ENCODE measurements at places on chromosomes 5 and 9.
A peak's percentile ranks its signal among the peaks of the same experiment; 100 is the strongest.

- no peak for DNase-seq
Observed at GRCh38 chr9:133742251-133742650, 4.1 kb upstream of the SARDH start.

- no peak for DNase-seq
Observed at GRCh38 chr5:116598911-116599310, 24.3 kb upstream of the SEMA6A start.

DNA sequence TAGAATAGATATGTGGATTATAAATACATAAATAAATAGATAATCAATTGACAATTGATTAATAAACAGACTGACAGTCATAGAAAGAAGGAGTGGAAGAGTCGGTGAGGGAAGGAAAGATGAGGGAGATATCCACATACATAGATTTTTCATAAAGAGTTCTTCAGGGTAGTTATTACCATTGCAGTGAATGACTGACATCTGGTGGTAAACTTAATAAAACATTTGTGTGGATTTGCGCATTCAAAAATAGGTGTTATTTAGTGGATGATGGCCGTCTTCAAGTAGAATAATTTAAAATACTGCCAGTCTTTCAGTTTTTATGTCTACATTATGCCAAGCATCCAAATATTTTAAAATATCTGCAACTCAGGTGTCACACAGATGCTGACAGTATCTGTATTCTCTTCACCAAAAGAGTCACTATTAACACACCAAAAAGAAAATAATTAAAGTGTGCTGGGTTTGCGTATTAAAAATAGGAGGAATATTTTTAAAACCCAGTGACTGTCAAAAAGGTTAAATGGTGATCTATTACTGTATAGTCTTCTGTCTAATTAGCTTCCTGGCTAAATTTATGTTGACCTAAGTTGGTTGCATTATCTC lies 78.8 kb downstream of the GIN1 start:
- peak; percentile 58 for DNase-seq

DNA sequence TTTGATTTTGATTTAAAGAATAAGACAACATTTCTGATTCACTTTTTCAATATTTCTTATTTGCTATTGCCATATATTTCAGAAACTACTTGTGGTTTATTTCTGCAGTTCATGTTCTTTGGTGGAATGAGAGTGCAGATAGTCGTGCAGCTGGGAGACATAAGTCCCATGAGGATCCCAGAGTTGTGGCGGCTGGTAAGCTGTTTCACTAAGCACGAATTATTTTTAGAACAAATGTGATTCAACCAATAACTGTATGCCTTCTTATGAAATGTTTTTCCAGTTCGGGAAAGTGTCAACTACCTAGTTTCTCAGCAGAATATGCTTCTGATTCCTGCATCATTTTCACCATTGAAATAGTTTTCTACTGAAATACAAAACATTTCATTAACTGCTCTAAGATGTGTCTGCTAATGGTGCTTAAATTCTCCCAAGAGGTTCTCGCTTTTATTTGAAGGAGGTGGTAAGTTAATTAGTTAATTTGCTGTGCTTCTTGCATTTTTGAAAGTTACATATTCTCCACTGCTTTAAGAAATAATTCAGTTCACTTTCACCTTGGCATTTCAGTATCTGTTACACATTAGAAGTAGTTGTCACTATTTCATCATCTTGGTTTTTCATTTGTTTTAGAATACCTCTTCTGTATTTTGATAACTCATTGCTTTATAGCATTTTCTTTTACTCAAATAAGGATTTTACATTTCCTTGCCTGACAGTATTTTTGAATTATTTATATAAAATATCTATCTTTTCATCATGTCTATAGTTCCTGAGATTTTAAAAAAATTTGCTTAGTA lies 9.0 kb downstream of the NIPSNAP3B start:
- DNase-seq = no peak

DNA sequence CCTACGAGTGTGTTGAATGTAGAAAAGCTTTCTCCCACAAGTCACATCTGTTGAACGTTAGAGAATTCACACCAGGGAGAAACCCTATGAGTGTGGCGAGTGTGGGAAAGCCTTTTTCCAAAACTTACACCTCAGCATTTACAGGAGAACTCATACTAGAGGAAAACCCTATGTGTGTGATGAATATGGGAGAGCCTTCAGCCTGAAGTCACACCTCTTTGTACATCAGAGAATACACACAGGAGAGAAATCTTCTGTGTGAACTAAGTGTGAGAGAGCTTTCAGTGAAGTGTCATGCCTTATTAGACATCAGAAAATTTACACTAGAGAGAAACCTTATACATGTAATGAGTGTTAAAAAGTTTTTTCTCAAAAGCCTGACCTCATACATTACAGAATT lies 41.8 kb upstream of the GPX3 start:
- DNase-seq = no peak

DNA sequence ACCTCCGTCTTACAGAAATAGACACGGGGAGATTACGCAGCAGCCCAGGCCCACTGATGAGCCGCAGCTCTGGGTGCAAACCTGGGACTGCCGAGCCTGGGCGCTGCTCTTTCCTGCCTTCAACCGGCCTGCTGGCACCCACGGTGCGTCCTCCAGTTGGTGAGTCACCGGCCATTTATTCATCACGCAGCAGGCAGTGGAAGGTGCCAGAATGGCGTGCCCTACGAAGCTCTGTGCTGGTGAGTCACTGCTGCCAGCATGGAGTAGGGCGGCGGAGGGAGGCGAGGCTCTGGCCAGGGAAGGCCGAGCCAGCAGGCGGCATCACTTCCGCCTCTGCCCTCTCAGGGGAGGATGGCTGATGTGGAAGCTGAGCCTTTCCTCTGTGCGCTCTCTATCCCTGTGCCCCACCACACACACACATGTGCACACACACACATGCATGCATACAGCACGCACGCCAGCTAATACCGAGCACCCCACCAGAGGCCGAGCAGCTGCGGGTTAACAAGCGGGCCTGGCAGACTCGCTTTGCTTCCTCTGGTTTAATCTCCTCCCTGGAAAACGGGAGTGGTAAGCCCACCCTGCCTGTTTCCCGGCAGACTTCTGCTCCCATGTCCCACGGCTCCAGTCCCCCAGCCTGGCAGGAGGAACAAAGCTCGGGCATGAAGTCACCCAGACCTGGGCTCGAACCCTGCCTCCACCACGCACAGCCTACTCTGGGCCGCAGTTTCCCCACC lies 39.2 kb downstream of the OLFM1 start:
- DNase-seq = no peak

- DNase-seq = no peak
Observed at GRCh38 chr5:19408149-19408548, 579.9 kb downstream of the CDH18 start.

GRCh38 chr5:88743231-88743834 lies 139.7 kb downstream of the MEF2C start:
- DNase-seq = no peak

DNA sequence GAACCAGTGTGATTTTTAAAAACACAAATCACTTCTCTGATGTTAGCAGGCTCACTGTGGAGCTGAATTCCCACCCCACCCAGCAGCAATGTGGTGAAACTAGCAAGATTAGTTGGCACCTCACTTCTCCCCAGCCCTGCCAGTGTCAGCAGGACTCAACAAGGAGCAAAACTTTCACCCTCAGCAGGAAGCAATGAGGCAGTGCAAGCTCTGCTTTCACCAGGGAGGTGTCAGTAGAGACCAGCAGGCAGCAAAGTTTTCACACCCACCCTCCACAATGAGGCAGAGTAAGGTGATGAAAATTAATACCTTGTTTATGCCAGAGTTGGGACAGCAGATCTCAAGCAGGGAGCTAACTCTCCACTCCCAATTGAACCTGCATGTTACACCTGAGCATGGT lies 565.0 kb downstream of the CETN3 start:
- no peak for DNase-seq

GRCh38 chr5:93219641-93220145 lies 361.3 kb downstream of the NR2F1-AS1 start:
- DNase-seq = no peak

DNA sequence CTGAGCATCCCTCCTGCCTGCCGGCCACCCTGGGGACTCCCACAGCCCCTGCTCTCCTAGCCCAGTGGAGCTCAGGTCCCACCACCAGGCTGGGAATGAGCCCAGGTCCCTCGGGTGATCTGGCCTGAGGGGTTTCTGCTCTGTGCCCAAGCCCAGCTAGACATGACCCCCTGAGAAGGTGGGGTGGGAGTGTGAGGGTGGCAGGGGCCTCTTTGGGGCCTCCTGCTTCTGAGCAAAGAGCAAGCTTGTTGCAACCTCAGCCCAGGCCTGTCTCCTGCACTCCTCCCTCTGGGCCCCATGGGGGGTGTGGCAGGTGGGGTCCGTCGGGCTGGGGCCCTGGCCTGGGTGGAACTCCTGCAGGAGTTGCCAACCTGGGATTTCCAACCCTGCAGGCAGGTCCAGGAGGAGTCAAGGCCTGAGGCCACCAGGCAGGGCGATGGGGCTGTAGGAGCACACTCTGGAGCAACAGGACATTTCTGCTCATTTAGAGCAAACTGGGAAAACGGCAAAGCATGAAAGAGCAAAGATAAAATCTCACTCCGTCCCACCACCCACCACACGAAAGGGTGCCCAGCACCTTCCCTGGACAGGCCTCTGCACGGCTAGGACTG lies 11.4 kb upstream of the NRARP start:
- DNase-seq = no peak

GRCh38 chr5:124907098-124907644 lies 160.7 kb upstream of the ZNF608 start:
- no peak for DNase-seq

DNA sequence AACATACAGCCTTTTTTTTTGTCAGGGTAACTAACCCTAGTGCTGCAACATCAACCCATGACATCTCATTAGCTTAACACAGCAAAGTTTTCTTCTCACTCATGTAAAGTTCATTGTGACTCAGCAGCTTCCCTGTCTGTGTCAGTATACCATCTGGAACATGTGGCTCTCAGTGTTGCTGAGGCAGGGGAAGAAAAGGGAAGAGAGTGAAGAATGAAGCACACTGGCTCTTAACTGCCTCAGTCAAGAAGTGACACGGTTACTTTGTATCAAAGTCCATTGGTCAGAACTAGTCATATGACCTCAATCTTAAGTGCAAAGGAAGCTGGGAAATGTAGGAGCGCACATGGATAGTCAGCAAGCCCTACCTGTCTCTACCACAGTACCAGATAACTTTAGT lies 185.0 kb upstream of the ELL2 start:
- DNase-seq = no peak

- DNase-seq = no peak
Observed at GRCh38 chr5:69103521-69103920, 9.7 kb downstream of the SLC30A5 start.

- DNase-seq = no peak
Observed at GRCh38 chr9:128246471-128246870, 29.3 kb downstream of the GOLGA2 start.
